ENCODE measurements at places on chromosomes 12 and 14.

GRCh38 chr12:114762490-114763110, 78.6 kb upstream of the TBX3 start:
- DNase-seq, result no peak

GRCh38 chr14:104388541-104389325, 190.8 kb upstream of the C14orf180 start:
- no peak for DNase-seq

DNA sequence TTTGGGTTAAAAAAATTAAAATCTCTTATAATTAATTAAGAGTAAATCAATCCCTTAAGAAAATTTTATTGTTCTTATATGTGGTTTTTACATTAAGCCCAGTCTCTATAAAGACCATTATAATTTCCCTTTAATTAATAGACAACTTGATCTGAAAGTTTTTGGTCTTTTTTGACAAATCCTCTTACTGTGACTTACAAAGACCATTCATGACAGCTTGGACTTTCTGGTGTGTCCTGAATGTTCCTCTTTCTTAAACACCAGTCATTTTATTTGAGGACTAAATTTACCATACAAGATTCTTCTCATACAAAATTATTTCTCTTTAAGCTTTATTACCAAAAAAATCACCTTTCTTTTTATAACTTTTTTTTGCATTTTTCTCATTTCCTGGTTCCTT, 368.3 kb downstream of the ADGRD1 start:
- no peak for DNase-seq

DNA sequence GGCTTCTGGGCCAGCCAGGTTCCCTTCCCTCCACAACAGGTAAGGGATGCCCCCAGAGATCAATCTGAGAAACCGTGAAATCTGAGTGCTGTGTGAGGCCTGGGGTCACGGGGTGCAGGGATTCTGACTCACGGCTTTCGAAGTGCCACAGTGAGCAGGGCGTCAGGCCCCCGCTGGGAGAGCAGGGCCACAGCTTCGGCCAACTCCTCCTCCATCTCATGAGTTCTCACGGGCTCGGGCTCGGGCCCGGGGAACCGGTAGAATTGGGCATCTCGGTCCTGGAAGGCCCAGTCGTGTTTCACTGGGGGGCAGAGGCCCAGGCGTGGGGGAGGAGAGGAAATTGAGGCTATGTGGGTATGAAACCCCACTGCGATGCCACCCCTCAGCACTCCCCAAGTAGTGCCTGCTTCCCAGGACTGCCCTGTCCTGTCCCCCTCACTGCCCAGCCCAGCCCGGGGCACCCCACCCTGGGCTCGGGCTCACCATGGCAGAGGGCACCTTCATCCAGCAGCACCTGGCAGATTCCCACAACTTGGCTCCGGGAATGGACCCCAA, 7.7 kb downstream of the RAPGEF3 start:
- DNase-seq, result no peak

GRCh38 chr12:124369055-124369826, 74.3 kb downstream of the RFLNA start:
- no peak for DNase-seq

DNA sequence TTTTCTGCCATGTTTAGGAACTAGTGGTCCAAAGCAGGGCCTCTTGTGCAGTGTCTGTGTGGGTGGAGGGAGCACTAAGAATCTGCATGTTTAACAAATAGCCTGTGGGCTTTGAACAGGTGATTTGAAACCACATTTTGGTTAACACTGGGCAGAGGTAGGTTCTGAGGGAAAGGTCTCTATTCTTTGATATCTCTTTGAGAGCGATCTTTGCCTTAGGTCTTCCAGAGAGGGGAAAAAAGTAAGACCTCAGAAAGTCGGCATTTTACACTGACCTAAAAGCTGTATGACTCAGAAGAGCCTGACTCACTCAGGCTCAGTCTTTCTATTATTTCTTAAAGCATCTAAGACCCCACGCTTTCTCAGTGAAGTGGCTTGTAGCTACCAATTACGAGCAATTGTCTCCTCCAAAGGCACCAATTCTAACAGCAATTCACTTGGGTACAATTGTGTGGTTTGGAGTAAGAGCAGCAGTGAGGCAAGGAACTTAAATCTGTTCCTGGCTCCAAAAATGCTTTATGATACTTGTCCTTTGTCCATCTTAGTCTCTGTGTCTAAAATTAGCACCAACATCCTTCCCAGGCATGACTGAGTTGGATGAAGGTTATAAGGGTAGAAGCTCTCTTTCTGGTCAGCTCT, 8.8 kb downstream of the EIF2B2 start:
- no peak for DNase-seq

DNA sequence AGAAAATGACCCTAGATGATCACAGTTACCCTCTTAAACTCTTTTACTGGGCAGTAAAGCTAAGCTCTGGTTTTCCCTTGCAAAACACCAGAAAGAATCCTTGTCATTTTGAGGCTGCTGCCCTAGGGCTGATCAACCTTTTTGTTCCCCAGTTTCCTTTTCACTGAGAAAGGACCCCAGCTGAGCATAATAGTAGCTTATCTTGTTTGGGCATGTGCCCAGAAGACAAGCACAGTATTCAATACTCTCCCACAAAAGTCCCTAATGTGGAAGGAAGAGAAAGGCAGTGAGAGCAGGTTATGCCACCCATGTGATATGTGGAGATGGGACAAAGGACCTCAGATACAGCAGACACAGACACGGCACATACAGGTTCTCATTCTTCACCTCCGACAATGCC, 332.6 kb upstream of the TMPO start:
- no peak for DNase-seq

GRCh38 chr14:102320033-102320660, 601 bp downstream of the ZNF839 start:
- DNase-seq, result peak; percentile 12

DNA sequence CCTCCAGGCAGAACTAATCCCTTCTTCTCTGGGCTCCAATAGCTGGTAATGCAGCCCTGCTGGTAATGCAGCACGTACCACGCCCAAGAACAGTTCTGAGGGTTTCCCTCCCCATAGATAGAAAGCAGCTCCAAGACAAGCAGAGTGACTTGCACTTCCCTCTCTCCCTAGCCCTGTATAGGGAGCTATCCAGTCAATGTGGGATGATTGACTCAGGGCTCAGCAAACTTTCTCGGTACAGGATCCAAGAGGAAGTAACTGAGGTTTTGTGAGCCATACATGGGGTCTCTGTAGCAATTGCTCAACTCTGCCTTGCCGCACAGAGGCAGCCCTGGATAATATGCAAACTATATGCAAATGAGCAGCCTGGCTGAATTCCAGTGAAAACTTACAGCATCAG, 15.5 kb upstream of the FKBP4 start:
- DNase-seq, result no peak
